Spleen (tissue), 13 donors: ENCODE measurements at places on chromosomes 3 and 15. TPM values are rescaled to one million over a fixed set of nuclear protein-coding genes. Genes with fewer than 3 reads are reported as not detected.

GRCh38 chr15:82647835-82648256 is 683 bp upstream of the CPEB1 start:
- peak; percentile 83 for DNase-seq

GRCh38 chr3:57007521-57008460 is 52.7 kb upstream of the SPATA12 start:
- DNase-seq, result no peak

- no peak for DNase-seq
Measured at GRCh38 chr3:175258763-175259162, 399.6 kb downstream of the NAALADL2 start.

The LNP1 gene
- total RNA-seq, result 1.4 TPM

DNA sequence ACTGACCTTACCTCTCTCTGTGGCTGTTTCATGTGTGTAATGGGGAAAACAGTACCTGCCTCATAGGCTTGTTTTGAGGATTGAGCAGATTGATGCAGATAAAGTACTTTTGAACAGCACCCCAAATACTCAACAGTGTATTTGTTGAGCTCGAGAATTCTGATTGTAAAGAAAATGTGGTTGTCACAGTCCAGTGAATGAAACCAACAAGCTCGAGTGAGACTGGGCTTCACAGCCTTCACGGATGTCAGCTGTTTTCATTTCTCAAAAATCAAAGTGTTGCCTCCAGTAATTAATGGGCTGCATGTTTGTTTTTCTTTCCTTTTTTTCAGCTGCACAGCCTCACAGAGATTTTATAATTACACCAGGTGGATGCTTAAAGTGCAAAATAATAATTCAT is 43.7 kb downstream of the PARP15 start:
- DNase-seq, result no peak

The REC114 gene
- not detected for total RNA-seq

DNA sequence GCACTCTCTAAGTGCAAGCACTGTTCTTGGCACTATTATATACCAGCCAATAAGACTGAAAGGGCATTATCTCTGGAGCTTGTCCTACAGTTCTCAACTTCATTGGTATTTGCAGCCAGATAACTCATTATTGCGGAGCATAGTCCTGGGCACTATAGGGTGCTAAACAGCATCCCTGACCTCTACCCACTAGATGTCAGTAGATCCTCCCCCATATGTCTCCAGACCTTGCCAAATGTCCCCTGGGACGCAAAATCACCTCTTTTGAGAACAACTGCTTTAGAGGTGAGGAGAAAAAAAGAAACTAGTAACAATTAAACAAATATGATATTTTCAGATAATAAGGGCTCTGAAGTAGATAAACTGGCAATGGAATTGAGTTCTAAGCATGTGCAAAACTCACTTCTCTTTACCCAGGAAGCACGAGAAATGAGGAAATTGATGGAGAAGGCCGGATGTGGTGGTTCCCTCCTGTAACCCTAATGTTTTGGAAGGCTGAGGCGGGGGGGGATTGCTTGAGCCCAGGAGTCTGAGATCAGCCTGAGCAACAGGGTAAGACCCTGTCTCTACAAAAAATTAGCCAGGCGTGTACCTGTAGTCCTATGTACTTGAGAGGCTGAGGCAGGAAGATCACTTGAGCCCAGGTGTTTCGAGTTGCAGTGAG is 61.4 kb downstream of the FRMD4B start:
- no peak for DNase-seq

The SI gene
- total RNA-seq, result not detected

DNA sequence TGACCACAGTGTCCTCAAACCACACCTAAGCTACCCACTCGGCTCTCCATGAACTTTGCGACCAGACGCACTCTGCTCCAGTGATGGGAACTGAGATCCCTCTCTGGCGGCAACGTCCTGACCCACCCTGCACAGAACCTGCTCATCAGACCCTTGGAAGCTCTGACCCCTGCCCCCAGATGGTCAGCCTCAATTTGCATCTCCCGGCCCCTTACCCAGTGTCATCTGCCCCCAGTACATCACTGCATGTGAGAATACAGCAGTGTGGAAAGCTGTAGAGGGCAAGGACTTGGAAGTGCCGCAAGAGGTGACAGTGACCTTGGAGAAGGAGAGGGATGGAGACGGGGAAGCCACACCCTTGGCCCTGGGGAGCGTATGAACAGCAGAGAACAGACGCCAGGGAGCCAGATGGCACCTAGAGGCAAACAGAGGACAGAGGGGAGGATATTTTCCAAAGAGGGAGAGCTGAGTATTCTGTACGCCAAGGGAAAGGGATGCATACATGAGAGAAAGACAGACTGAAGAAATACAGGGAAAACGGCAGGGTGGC is 192.0 kb downstream of the XXYLT1 start:
- DNase-seq, result peak; percentile 50

DNA sequence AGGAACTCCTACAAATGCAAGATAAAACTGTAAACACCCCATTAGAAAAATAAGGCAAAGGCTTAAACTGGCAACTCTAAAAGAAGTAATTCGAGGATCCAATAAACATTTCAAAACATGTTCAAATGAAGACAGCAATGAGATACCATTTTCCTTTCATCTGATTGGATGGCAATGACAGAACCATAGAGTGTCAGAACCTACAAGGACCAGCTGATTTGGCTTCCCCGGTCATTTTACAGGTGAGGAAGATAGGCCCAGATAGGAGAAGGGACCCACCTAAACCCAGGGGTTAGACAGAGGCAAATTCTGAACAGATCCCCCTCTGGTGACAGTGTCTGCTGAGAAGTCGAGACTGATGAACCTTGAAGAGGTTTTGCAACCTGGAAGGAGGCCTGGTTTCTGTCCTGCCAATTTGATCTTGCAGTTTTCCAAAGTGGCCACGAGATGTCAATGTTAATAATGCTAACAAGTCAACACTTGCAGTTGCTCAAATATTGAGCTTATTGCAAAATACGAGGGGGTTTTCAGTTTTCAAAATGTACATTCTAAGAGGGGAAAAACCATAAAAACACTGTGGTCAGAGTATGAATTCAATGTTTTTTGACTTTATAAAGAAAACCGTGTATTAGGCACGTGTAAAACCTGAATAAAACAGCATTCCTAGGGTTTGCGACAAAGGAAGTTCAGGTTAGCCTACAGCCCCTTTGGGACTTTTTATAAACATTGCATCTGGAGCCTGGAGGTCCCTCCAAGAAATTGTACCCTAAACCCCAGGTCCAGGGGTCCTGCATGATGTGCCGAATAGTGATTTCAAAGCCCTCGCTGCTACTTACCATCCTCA is 21.5 kb downstream of the CFAP161 start:
- no peak for DNase-seq

The RARRES1 gene
- 18.7 TPM for total RNA-seq

The NR2E3 gene
- total RNA-seq, result not detected

GRCh38 chr3:179299999-179300613 is 22.7 kb upstream of the ZNF639 start:
- DNase-seq, result no peak

- DNase-seq, result no peak
Measured at GRCh38 chr15:51088585-51088984, 6.1 kb downstream of the TNFAIP8L3 start.

- DNase-seq, result no peak
Measured at GRCh38 chr3:77372634-77373346, 332.9 kb downstream of the ROBO2 start.

DNA sequence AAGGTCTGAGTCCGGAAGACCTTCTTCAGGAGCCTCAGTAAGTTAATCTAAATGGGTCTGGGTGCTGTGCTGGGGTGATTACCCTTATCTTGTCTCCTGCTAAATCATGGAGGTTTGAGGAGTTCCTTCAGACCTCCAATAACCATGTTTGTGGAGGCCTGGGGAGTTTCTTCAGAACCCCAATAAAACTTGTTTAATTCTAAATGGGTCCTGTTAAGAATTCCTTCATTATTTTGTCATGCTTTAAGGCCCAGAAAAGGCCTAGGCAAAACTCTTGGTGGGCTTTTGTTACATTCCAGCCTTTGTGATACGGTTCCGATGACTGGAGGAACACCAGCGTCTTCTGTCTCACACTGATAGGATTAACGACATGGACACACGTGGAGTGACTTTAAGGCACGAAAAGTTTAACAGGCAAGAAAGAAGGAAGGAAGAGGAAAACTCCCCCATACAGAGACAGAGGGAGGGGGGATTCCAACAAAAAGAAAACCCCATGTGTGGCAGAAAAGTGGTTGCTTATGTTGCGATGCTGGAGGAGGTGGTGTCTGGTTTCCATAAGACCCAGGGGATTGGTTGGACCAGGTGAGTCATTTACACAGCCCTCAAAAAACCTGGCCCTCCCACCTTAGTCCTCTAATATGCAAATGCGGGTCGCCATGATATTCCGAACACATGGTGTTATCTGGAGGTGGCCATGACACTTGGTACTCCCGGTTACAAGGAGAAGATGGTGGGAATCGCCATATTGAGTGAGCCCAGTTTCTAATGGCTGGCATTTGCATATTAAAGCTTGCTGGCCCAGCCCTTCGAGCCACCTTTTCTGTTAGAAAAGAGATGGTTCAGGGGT is 72.6 kb upstream of the MFGE8 start:
- DNase-seq, result no peak

The SLC22A14 gene
- not detected for total RNA-seq

DNA sequence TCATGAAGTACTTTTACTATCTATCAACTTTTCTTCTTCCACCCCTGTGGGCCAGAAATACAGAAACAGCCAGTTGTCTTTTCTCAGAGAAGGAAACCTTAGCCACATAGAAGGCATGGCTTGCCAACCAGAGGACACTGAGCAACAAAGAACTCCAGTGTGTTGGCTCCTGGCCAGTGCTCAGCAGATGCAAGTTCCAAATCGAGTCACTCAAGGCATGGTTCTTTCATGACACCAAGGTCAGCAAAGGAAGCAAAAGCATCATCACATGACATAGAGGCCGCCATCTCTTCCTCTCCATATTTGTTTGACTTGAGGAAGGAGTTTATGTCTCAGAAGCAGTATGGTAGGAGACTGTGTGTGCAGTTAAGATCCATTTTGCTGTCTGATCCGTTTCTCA is 92.2 kb downstream of the MYLK start:
- no peak for DNase-seq

DNA sequence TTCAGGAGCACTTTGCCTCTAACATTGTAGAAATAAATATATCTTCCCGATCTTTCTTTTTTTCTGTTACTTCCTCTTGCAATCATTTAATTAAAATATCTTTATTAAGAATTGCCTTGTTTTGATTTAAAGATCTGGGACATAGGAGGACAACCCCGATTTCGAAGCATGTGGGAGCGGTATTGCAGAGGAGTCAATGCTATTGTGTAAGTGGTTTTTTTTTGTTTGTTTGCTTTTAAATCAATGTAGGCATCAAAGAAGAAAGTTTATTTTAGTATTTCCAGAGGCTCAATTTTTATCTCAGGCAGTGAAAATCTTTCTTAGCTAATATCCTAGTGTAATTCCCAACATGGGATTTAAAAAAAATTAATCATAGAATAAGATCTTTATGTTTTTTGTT is 15.5 kb upstream of the EDEM1 start:
- DNase-seq, result no peak

The GOLGA8J gene
- not detected for total RNA-seq

The GOLGA6A gene
- not detected for total RNA-seq

DNA sequence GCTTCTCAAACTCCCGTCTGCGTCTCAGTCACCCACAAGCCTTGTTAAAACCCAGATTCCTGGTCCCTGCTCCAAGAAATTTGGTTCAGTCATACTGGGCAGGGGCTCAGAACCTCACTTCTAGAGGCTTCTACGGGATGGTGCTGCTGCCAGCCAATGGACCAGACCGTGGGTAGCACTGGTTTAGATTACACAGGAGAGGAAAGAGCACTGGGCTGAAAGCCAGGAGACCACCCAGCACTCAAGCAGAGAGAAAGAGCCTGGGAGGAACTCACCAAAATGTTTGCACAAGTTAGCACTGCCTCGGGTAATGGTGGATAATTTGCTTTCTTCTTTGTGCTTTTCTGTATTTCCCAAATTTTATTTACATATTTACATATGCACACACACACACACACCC is 46.9 kb upstream of the MUC13 start:
- no peak for DNase-seq

- DNase-seq, result no peak
Measured at GRCh38 chr3:42872718-42873117, 3.0 kb downstream of the CYP8B1 start.

DNA sequence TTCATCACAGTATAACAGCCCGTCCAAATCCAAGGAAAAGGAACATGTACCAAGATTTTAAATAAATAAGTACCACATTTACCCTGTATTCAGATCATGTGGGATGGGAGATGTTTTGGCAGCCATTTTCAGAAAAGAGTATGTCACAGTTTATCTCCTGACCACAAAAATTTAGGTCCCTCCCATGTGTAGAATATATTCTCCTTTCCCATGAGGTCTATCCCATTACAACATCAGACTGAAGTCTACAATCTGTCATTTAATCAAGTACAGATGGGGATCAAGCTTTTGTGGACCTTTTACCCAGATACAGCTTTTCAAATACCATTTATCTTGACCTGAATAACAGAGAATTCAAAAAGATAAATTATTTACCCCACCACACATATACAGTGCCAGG is 444.5 kb downstream of the PLOD2 start:
- DNase-seq, result no peak

The CACNA2D2 gene
- total RNA-seq, result 0.85 TPM
